GDM1 (cell line): ENCODE measurements at places on chromosomes 1 and 21.

DNA sequence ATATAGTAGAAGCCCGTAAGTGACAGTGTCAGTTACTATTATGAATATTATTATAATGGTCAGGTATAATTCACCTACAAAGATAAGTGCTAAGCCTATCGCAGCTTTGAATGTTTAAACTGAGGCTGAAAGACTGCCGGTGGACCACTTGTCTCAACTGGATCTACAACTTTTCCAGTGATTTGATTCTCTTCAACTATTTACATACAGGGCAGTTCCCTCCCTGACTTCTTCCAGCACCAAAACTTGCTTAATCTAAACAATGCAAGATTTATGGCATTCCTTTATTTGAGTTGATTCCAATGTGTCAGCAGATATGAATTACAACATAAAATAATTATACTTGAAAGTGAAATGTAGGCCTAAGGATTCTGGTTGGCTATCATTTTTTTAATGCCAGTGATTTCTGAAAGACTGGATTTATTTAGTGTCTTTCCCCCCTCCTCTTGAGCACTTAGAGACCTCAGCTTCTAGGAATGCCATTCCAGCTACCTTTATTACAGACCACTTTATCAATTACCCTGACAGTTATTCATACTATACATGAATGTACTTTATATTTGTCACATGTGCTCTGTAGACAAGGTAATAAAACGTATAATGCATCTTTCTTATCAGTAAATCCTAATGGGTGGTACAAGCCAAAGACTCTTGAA, 153.3 kb upstream of the C8B start:
- no peak for DNase-seq

- DNase-seq = no peak
Measured at GRCh38 chr1:203789966-203790365, 5.5 kb upstream of the ZBED6 start.

- no peak for DNase-seq
Measured at GRCh38 chr1:95021805-95022643, 50.7 kb downstream of the ALG14 start.

DNA sequence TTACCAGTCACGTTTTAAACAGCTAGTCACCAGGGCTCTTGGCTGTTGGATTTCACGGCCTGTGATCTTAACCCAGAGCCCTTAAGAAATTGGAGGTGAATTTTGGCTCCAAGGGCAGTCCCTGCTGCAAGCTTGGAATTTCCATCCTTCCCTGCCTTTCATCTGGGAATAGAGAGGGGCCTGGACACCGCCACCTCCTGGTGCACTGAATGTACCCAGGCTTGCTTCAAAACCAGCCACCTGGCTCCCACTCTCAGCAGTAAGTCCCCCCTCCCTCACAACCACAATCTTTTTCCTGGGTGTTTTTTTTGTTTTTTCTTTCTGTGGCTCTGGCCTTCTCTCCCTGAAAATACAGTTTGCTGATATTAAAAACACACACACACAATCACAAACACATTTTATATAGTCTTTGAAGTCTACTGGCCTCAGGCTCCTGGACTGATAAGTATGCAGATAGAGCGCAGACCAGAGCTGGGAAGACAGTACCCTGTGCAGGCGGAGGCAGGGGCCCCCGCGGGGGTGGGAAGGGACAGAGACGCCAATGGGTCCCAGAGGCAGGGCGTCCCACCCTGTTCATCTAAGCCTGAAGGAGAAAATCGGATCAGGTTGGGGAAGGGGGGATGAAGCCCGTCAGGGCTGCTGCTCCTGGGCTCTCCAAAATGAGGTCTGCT, 65.8 kb upstream of the IGSF21 start:
- no peak for DNase-seq

- DNase-seq = no peak
Measured at GRCh38 chr1:29310616-29311180, 74.4 kb downstream of the PTPRU start.

DNA sequence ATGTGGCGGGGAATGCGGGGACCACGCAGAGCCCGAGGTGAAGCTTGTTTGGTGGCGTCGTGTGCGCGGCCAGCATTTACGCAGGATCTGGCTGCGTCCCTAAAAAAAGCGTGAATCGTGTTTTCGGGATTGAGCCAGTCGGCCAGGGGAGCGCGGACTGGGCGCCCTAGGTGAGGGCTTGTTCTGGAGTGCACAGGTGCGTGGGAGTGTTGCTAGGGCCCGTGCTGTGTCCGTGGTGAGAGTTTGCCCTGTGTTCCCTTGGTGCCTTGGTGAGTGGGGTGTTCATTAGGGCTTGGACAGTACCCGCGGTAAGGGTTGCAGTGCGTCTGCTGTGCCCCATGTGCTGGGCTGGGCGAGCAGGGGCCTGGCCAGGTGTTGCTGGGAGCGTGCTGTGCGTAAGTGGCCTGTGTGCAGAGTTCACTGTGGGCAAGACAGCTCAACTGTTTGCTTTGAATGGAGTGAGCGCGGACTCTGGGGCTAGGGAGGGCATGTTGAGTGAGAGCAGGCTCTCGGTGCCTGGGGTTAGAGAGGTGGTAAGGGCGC, 673 bp downstream of the CD46 start:
- no peak for DNase-seq

GRCh38 chr1:239757716-239758115, 334.0 kb upstream of the FMN2 start:
- no peak for DNase-seq

- no peak for DNase-seq
Measured at GRCh38 chr1:117173006-117173405, 37.7 kb downstream of the VTCN1 start.

- DNase-seq = no peak
Measured at GRCh38 chr1:224348137-224348536, 8.5 kb upstream of the CNIH4 start.

DNA sequence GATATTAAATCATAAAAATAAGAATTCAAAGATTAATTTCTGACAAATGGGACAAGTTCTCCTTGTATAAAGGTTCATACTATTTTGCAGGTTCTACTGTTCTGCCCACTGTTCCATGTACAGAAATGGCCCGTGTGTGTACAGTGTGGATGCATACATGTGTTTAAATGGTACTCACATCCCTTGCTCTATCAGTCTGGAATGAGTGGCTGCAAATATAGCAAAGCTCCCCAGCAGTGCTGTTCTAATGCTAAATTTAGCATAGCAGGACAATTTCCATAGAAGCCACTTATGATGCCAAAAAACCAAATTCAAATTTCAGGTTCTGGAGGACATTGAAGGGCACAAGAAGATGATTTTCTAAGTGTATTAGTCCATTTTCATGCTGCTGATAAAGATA, 9.4 kb upstream of the SEC16B start:
- no peak for DNase-seq

DNA sequence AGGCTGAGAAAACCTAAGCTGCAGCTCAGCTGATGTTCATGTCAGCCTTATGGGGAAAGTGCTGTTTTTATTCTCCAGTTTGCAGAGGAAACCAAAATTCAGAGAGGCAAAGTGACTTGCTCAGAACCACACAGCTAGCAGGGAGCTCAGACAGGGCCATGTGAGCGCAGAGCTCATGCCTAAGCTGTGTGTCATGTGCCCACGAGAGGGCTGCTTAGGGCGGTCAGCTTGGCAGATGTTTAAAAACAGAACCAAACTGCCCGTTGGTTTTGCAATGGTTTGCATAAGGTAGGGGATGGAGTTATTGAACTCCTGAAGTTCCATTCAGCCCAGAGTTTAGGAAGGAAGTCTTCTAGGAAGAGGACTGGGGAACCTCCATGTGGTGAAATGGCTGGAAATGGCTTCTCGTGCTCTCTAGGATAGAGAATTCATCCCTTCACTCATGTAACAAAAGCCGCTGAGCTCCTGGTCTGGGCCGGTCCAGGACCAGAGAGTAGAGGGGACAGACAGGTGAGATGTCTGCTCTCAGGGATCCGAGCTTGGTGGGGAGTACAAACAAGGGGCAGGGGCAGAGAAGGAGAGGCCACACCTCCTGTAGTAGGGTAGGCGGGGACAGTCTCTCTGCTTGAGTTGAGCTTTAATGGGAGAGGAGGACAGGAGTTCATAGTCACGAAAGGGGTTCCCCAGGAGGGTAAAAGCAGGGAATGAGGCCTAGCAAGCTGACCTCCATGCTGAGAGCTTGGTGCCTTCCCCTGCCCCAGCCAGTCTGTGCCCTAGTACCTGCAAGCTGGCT, 46.9 kb downstream of the ARHGEF10L start:
- no peak for DNase-seq

- no peak for DNase-seq
Measured at GRCh38 chr1:111625276-111625675, 5.7 kb downstream of the RAP1A start.

DNA sequence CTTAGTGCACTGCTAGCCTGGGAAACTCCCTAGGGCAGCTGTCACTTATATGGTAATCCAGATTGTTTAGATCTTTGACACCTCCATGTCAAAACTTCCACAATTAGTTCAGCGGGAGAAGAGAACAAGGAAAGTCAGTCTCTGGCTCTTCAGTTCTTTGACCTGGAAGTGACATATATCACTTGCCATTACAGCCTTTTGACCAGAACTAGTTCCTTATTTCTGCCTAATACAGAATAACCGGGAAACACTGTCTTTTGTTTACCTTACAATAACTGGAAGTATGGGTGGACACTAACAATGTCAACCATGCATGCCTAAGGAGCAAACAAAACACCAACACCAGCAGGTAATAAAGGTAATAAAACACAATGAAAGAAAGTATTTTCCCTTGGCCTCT, 68.3 kb downstream of the C4BPA start:
- DNase-seq = no peak

GRCh38 chr1:150321826-150322166, 463 bp downstream of the PRPF3 start:
- no peak for DNase-seq

GRCh38 chr1:207944571-207944970, 33.6 kb upstream of the CD34 start:
- DNase-seq = no peak

DNA sequence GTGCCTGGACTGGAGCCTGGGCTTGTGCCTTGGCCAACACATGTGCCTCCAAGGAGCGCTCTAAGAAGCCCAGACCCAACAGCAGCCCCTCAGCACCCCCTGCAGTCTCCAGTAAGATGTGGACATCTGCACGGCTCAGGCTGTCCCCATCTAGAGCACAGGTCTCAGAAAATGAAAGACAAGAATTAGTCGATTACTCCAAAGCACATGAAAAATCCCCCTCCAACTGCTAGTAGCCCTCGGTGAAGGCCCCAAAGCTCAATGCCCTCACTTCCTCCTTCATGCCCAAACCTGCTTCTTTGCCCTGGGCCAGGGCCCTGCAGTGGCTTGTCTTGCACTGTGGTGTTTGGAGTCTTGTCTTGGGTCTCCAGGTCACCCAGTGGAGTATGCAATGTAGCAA, 21.9 kb upstream of the ERO1B start:
- DNase-seq = no peak

GRCh38 chr1:221331273-221332183, 410.4 kb downstream of the DUSP10 start:
- no peak for DNase-seq

GRCh38 chr1:36440044-36440443, 10.2 kb downstream of the OSCP1 start:
- DNase-seq = no peak

GRCh38 chr1:62784509-62785365, 805 bp downstream of the ATG4C start:
- DNase-seq = no peak

GRCh38 chr1:15820478-15820877, 13.0 kb upstream of the UQCRHL start:
- DNase-seq = no peak

DNA sequence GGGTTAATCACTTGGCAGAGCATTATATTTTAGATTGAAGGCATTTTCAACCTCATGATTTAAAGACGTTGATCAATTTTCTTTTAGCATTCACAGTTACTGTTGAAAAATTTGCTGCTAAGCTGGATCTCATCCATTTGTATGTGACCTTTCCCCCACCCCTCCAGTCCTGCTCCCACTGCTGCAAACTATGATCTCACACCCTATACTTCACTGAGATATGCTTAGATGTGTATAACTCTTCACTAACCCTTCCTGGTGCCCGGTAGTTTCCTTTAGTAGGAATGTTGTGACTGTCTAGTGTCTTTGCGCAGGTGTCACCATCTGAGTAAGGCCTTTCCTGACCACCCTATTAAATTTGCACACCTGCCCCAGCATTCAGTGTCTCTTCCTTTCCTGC, 67.0 kb upstream of the C1orf21 start:
- DNase-seq = no peak

- no peak for DNase-seq
Measured at GRCh38 chr1:220013497-220013896, 32.8 kb downstream of the EPRS1 start.

- no peak for DNase-seq
Measured at GRCh38 chr1:183105449-183105848, 80.6 kb upstream of the LAMC2 start.

- no peak for DNase-seq
Measured at GRCh38 chr1:184915463-184916090, 58.7 kb downstream of the NIBAN1 start.

GRCh38 chr1:3898994-3899753, 898 bp downstream of the C1orf174 start:
- DNase-seq = no peak

GRCh38 chr1:44894591-44894990, 51.5 kb upstream of the PTCH2 start:
- DNase-seq = no peak

- no peak for DNase-seq
Measured at GRCh38 chr21:45570826-45571601, 28.8 kb upstream of the SLC19A1 start.

DNA sequence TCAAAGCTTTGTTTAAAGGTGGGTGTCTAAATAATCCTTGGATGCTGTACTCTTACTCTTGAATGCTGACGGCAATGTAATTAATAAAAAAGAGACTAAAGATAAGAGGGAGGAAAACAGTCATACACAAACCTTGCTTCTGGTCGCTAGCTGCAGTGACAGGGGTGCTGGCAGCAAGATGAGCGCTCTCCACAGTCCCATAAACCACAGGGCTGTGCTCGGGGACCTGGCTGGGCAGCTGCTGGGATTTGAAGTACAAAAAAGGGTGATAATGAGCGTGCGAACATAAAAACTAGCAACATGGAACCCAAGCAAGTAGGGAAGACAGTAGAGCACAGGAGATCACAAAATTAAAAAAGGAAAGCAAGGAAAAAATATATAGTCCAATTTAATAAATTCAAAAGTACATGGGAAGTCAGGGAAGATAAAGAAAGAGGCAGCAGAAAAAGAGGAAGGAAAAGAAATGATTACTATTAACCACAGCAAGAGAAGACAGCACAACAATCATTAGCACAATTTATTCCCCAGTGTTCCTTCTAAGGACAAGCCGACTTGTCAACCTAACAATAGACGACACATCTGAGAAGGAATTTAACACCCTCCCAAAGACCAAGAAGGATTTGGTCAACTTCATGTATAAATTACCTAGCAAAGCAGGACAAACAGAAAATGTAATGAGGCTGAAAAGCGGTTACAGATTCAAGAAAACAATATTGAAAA, 162.9 kb upstream of the HP1BP3 start:
- no peak for DNase-seq

- DNase-seq = no peak
Measured at GRCh38 chr1:61139775-61140549, 57.6 kb downstream of the NFIA start.

- no peak for DNase-seq
Measured at GRCh38 chr21:44734026-44734745, 22.8 kb upstream of the TSPEAR start.

- no peak for DNase-seq
Measured at GRCh38 chr1:224127925-224128819, 14.3 kb downstream of the FBXO28 start.

GRCh38 chr1:59497616-59498015, 200.7 kb downstream of the FGGY start:
- no peak for DNase-seq
